ENCODE measurements at places on chromosomes 7 and 10. TPM values are rescaled to one million over a fixed set of nuclear protein-coding genes. Genes with fewer than 3 reads are reported as not detected.

POR gene
- total RNA-seq: 90.9 TPM

DNA sequence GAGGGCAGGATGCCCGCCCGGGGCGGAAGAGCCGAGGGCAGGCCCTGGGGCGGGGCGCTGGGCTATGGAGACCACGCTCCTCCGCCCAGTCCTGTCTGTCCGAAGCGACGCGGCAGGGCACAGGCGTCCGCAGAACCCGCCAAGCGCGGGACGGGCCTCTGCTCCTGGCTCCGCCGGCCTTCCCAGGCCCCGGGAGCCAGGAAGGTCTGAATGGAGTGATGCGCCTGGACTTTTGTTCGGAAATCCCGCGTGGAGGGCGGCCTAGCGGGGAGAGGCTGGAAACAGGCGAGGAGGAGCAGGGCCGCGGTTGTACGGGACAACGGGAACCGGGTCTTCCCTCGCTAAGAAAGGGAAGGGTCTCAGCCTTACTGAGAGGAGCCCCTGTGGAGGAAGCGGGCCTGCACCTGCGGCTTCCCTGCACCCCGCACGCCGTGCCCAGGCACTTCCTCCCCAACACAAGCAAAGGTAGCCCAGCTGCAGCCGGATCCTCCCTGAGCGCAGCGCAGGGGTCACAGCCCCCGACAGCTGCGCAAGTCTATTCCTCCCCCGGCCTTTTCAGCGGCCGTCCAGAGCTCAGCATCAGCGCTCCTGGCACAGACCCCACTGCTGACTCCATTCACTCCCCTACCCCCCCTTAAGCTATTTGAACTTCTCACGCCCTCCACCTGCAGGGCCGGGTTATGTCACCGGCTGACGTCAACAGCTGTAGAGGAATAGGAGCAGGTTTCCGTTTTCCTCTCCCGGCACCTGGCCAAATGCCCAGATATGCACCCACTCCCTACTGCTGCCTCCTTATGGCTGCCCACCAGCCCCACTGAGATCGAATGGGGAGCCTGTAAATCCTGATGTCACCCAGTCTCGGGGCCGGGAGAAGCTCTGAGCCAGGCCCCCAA, 143.2 kb upstream of the RET start:
- H3K27ac ChIP-seq: no peak overlapping the region
- H3K4me1 ChIP-seq: peaks cover 15% of the 10 kb centered on the region
- H3K27me3 ChIP-seq: peaks cover 6% of the 10 kb centered on the region
- no peaks in the 10 kb centered on the region for H3K36me3 ChIP-seq

VSTM2A gene
- not detected for total RNA-seq

GRCh38 chr7:1531263-1531978, 919 bp downstream of the MAFK start:
- peak overlapping the region; percentile 43 for H3K4me3 ChIP-seq
- peaks cover 5% of the 10 kb centered on the region for H3K36me3 ChIP-seq
- peak overlapping the region; percentile 99 for H3K27ac ChIP-seq
- no peak for DNase-seq
- H3K27me3 ChIP-seq: no peaks in the 10 kb centered on the region

GRCh38 chr10:12320892-12321291, 28.5 kb upstream of the CAMK1D start:
- no peak for DNase-seq
- H3K36me3 ChIP-seq: no peaks in the 10 kb centered on the region
- H3K27me3 ChIP-seq: no peaks in the 10 kb centered on the region
- H3K27ac ChIP-seq: no peak overlapping the region
- peaks cover 6% of the 10 kb centered on the region for H3K4me1 ChIP-seq

DNA sequence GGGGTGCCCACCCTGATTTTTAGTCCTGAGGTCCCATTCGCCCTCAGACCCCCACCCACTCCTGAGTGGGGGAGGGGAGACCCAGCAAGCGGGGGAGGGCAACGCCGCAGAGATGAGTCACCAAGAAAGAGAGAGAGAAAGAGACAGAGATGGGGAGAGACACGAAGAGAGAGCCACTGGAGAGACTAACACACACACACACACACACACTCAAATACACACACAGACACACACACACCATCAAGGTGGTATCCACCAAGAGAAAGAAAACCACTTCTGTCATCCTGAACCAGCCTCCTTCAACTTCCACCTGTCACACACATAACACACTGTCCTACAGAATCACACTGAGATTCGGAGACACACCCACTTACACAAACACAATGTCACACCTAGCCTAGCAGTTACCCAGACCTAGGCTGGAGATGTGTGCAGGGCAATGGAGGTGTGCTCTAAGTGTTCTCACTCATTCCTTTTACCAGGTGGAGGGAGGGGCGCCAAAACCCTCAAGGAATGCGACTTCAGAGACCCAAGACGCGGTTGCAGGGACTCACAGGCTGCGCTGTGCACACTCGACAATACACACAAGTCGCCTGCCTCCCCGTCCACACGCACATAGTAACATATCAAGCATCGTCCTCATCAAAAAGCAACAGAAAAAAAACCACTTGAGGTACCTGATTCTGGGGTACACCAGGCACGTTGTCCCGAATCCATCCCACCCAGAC, 3.9 kb upstream of the VGF start:
- no peak for DNase-seq
- no peak overlapping the region for H3K4me3 ChIP-seq
- no peaks in the 10 kb centered on the region for H3K36me3 ChIP-seq
- H3K27ac ChIP-seq: no peak overlapping the region
- H3K27me3 ChIP-seq: peaks cover 29% of the 10 kb centered on the region

GRCh38 chr10:89574368-89574767, 39.0 kb upstream of the SLC16A12 start:
- DNase-seq: no peak
- no peak overlapping the region for H3K4me3 ChIP-seq
- H3K36me3 ChIP-seq: no peaks in the 10 kb centered on the region
- no peaks in the 10 kb centered on the region for H3K4me1 ChIP-seq
- H3K27me3 ChIP-seq: no peaks in the 10 kb centered on the region
- no peak overlapping the region for H3K27ac ChIP-seq

AMPH gene
- total RNA-seq: 1.7 TPM

FAM171A1 gene
- total RNA-seq: 3.8 TPM

- DNase-seq: no peak
- H3K27me3 ChIP-seq: no peaks in the 10 kb centered on the region
- peak overlapping the region; percentile 8 for H3K27ac ChIP-seq
- peaks cover 14% of the 10 kb centered on the region for H3K4me1 ChIP-seq
Measured at GRCh38 chr10:103818105-103818504, 37.3 kb downstream of the SH3PXD2A start.

- H3K4me1 ChIP-seq: peaks cover 12% of the 10 kb centered on the region
- no peaks in the 10 kb centered on the region for H3K27me3 ChIP-seq
- H3K4me3 ChIP-seq: no peak overlapping the region
- no peaks in the 10 kb centered on the region for H3K36me3 ChIP-seq
Measured at GRCh38 chr7:136049117-136049516, 72.0 kb upstream of the MTPN start.

DNA sequence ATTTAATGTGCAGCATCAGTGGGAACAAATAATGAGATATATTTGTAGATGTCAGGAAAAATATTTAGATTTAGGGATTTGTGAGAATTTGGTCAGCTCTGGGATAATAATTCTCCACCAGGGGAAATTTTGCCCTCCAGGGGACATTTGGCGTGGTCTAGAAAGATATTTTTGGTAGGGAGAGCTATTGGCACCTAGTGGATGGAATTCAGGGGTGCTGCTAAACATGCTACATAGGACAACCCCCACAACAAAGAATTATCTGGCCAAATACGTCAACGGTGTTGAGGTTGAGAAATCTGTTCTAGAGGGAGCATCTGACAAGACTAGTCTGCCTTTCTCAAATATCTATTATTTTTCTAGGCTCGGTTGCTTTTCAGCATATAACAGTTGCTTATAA, 2.1 kb downstream of the ADK start:
- peaks cover 47% of the 10 kb centered on the region for H3K4me1 ChIP-seq
- H3K4me3 ChIP-seq: no peak overlapping the region
- peak overlapping the region; percentile 95 for H3K27ac ChIP-seq
- H3K36me3 ChIP-seq: no peaks in the 10 kb centered on the region
- DNase-seq: no peak

ACTR3C gene
- total RNA-seq: 8.3 TPM

CALHM3 gene
- not detected for total RNA-seq

DNA sequence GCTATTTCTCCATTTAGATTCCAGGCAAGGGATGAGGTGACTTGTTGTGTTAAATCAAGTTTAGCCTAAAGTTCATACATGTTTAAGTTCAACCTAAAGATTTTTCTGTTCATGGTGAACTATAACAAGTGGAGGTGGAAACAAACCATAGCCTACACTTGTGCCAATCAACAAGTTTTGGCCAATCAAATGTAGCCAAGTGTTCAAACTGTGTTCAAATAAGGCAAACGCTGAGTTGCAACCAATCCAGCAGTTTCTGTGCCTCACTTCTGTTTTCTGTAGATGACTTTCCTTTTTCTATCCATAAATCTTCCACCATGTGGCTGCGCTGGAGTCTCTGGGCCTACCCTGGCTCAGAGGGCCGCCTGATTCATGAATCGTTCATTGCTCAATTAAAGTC, 4.5 kb upstream of the VOPP1 start:
- no peak for DNase-seq
- H3K36me3 ChIP-seq: no peaks in the 10 kb centered on the region
- H3K4me3 ChIP-seq: no peak overlapping the region
- H3K27me3 ChIP-seq: no peaks in the 10 kb centered on the region

GRCh38 chr10:112711366-112711765, 238.7 kb upstream of the TCF7L2 start:
- no peak overlapping the region for H3K4me3 ChIP-seq
- no peaks in the 10 kb centered on the region for H3K36me3 ChIP-seq
- H3K27ac ChIP-seq: no peak overlapping the region
- DNase-seq: no peak
- H3K27me3 ChIP-seq: no peaks in the 10 kb centered on the region

GLI3 gene
- 4.3 TPM for total RNA-seq

- DNase-seq: no peak
- no peaks in the 10 kb centered on the region for H3K36me3 ChIP-seq
- no peak overlapping the region for H3K4me3 ChIP-seq
- no peak overlapping the region for H3K27ac ChIP-seq
- H3K4me1 ChIP-seq: no peaks in the 10 kb centered on the region
Measured at GRCh38 chr7:45268013-45268412, 110.4 kb downstream of the RAMP3 start.

DNA sequence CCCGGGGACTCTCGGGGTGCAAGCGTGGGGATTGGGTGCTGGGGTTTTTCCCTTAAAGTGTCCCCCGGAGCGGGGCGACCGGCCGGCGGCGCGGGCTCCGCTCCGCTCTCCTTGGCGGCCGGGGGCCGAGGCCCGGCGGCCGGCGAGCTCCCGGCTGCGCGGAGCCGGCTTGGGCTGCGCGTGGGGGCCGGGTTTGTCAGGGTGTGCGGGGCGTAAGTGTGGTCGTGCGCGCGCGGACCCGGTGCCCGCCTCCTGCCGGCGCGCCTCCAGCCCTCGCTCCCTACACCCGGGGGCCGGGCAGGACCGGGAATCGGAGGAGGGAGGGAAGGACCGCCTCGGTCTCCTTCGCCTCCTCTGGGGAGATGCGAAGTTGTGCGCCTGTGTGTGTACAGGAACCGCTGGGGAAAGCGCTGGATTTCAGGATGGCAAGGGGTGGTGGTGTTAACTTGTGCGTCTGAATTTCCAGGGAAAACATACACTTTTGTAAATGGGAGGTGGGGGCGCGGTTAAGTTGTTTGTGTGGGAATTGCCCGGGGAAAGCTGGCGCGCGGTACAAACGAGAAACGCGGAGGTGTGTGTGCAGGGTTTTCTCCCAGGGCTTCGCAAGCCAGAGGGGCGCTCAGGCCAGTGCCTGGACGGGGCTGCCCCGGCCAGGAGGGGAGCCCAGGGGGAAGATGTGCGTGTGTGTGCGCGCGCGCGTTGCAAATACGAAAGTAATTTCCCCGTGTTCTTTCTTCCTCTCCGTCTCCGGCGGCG, 737 bp downstream of the ZMIZ1 start:
- DNase-seq: no peak
- no peaks in the 10 kb centered on the region for H3K36me3 ChIP-seq
- H3K4me1 ChIP-seq: peaks cover 45% of the 10 kb centered on the region
- no peaks in the 10 kb centered on the region for H3K27me3 ChIP-seq

GRCh38 chr10:121425623-121426022, 172.6 kb downstream of the FGFR2 start:
- no peaks in the 10 kb centered on the region for H3K4me1 ChIP-seq
- DNase-seq: no peak
- H3K27ac ChIP-seq: no peak overlapping the region
- no peaks in the 10 kb centered on the region for H3K36me3 ChIP-seq

TMEM236 gene
- total RNA-seq: 0.76 TPM

DNA sequence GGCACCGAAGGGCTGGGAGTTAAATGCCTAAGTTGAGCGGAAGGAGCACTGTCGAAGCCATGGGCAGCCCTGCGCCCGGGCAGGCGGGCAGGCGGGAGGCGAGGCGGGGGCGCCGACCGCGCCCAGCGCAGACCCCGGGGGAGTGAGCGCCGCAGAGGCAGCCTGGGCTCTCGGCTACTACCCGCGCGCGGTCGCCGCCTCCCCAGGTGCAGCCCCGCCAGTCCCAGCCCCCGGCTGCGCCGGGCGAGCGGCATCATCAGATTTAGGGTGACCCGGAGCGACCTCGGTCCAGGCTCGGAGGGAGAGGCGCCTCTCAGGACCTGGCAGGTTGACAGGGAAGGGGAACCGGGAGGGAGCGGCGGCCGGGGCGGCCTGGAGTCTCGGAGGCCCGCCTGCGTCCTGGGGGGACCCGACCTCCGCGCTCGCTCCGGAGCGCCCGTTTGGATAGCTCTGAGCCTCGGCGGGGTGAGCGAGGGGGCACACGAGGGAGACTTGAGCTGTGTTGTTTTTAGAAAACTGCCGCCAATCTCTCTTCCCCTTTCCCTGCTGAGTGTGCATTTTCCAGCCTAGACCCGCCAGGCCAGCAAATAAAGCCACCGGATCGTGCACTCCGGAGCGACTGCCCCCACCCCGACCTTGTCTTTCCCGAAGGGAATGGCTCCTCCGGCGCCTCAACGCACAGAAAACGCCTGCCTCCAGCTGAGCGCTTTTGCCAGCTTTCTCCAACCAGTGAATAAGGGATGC, 2.3 kb upstream of the NRP1 start:
- H3K36me3 ChIP-seq: no peaks in the 10 kb centered on the region
- H3K27ac ChIP-seq: peak overlapping the region; percentile 92
- H3K4me3 ChIP-seq: peak overlapping the region; percentile 87
- H3K27me3 ChIP-seq: no peaks in the 10 kb centered on the region
- peaks cover 14% of the 10 kb centered on the region for H3K4me1 ChIP-seq
